Activated naive CD4-positive, alpha-beta T cell treated with Interleukin-2 at 50 U/mL for 16 hours (primary cell): ENCODE measurements at places on chromosomes 7 and 10.
A peak's percentile ranks its signal among the peaks of the same experiment; 100 is the strongest.

DNA sequence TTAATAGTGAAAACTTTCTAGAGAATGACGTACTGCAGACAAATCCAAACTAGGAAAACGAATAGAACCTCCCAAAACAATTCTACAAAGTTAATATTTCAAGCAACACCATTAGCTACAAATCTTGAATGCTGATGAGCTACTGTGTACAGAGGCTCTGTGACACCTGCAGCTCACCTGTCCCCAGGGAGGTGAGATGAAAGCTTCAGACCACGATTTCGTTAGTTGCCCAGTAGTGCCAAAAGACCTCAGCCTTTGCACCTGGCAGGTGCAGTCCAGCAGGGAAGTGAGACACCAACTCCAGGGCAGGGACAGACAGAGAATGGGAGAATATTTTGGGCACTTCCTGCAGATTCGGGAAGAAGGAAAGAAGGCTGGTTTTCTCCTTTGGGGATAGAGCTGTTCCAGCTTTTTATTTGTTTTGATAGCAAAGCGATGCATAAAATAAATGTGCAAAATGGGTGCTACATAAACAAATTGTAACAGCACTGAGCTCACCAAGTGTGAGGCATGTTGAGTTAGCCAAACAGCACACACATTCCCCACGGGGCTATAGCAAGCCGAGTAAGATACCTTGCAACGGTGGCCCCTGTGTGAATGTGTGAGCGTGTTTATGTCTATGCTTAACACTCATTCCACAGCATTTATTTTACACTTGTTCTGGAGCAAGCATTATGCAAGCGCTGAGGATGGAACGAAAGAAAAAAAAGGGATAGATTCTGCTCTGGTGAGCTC lies 1024.8 kb upstream of the AUTS2 start:
- DNase-seq: no peak

DNA sequence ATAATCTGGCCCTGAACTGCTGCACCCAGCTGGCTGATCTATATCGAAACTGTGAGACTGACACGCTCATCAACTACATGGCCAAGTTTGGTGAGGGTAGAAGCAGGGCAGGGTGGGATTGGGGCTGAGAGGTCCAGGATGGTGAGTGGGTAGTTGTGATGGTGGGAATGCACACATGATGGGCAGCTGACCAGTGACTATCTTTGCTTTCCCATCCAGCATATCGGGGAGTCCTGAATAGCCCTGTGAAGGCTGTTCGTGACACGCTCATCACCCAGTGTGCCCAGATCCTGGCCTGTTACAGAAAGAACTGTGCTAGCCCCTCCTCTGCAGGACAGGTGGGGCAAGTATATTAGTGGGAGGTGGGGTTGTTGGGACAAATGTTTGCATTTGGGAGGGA lies 12.5 kb upstream of the CHCHD1 start:
- no peak for DNase-seq

DNA sequence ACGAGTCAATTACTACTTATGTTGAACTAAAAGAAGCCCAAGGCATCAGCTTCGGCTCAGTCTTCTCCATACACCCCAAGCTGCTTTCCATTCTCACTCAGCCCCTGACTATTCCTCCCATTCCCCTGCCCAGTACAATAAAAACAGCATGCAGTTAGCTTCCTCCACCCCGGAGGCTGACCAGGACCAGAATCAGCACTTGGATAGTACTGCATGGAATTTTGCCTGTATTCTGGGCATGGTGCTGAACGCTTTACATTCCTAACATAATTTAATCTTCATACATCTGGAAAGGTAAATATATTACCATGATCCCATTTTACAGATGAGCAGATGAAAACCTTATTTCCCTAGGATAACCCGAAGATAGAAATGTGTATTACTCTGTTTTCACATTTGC lies 7.5 kb upstream of the PODXL start:
- no peak for DNase-seq

GRCh38 chr7:64890761-64891362 lies 12.2 kb upstream of the ZNF273 start:
- DNase-seq: no peak

DNA sequence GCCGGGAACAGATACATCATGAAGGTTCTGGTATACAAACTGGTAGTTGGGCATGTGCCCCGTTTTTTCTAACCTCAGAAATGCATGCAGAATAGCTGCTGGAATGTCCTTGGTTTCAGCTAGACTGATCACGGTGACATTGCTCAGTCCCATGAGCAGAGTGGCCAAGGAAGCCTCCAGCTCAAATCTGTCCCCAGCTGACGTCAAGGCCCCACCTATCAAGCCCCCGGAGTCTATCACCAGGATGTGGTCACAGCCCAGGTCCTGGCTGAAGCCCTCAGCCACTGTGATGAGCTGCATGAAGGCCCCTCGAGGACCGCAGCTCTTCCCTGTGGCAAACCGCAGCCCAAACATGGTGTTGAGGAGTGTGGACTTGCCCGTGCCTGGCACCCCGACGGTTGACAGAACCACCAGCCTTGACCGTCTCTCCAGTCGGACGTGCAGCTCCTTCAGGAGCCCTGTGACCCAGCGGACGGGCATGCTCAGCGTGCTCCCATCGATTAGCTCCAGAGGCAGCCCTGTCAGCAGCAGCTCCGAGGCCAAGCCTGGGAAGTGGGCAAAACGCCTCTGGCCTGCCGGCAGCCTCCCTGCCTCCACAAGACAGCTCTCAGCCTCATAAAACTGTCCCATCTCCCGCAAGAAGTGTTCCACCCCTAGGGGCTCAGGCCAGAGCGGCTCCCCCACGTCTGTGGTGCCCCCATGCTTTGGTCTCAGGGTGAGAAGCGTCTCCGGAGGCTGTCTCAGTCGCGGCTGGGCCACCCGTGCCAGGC lies 7.8 kb upstream of the MRPS24 start:
- DNase-seq: no peak

GRCh38 chr10:51876503-51876902 lies 177.1 kb upstream of the CSTF2T start:
- DNase-seq: no peak

DNA sequence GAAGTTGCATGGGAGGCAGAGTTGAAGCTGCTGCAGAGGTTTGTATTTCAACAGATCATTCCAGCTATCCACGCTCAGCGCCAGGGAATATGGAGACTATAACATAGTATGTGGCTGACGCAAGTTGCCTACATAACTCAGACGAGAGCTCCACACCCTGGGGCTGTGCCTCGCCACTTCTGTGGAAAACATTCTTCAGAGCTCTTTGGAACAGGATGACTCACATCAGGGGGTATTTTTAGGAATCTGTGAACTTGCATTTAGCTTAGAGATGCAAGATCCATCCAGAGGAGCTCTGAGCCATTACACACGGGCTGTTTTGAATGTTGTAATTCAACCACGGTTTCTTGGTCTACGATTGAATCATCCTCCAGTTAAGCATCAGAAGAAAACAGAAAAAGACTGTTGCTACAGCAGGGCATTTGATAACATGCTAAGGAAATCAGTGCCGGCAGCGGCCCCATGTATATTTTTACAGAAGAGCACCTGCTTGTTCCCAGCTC lies 481.5 kb upstream of the AKR1E2 start:
- DNase-seq: peak; percentile 49

DNA sequence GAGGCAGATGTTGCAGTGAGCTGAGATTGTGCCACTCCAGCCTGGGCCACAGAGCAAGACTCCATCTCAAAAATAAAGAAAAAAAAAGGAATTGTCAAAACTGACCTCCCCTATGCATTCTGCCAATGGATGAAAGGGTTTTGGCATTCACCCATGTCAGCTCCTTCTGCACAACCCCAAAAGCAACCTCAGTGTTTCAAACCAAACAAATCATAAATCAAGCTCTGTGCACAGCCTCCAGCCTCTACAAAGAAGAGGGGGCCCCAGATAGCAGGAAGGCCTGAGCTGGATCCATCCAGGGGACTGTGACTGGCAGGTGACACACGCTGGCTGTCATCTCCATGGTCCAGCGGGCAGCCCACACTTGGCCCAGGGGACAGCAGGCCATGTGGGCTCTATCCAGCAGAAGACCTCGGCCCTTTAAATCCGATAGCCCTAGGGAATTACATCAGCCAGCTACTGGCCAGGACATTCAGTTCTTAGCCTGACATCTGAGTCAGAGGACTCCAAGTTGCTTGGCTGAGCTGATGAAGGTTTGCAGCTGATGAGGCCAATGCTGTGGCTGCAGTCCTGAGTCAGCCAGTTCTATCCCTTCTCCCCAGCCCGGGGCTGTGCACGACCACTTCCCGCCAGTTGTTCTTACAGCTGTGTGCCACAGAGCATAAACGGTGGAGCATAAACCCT lies 52.0 kb upstream of the FIGNL1 start:
- no peak for DNase-seq

DNA sequence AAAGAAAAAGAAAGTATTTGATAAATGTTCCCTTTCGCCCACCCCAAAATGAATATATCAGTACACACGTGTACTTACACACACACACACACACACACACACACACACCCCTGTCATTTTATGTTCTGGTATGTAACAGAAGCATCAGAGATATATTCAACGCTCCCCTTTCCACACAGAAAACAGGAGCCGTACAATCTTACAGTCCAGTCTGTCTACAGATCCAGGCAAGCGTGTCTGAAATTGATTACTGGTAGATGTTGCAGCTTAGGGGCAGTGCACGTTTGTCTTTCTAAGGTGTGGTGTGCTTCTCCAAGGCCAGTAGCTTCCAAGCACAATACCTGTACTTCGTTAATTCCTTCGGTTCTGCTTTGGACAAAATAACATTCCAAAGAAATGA lies 143.7 kb upstream of the RNF32 start:
- no peak for DNase-seq

- DNase-seq: no peak
Measured at GRCh38 chr7:25803117-25803887, 348.7 kb upstream of the NFE2L3 start.

DNA sequence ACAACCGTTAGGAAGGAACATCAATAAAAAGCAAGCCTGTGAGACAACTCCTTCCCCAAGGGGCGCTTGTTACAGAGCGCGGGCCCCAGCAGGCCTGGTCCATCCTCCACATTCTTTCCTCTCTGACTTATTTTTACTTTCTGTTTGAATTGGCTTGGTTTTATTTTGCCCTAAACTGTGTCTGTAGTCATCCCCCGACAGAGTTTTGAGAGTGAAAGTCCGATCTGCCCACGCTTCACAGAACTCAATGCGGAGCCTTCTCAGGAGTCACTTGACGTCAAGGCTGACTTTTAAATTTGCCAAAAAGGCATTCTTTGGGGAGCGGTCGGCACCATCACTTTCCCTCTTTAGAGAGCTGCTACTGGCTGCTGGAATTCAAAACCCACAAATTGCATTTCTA lies 150.1 kb upstream of the KLF6 start:
- peak; percentile 89 for DNase-seq

- DNase-seq: no peak
Measured at GRCh38 chr10:15420858-15421257, 49.8 kb upstream of the FAM171A1 start.

- DNase-seq: no peak
Measured at GRCh38 chr10:47269294-47269693, 30.7 kb upstream of the GDF10 start.

- no peak for DNase-seq
Measured at GRCh38 chr10:125076121-125076825, 84.1 kb downstream of the CTBP2 start.

GRCh38 chr7:34057956-34058355 lies 152.6 kb downstream of the BMPER start:
- DNase-seq: no peak

GRCh38 chr7:85185424-85186082 lies 1.3 kb downstream of the SEMA3D start:
- no peak for DNase-seq

DNA sequence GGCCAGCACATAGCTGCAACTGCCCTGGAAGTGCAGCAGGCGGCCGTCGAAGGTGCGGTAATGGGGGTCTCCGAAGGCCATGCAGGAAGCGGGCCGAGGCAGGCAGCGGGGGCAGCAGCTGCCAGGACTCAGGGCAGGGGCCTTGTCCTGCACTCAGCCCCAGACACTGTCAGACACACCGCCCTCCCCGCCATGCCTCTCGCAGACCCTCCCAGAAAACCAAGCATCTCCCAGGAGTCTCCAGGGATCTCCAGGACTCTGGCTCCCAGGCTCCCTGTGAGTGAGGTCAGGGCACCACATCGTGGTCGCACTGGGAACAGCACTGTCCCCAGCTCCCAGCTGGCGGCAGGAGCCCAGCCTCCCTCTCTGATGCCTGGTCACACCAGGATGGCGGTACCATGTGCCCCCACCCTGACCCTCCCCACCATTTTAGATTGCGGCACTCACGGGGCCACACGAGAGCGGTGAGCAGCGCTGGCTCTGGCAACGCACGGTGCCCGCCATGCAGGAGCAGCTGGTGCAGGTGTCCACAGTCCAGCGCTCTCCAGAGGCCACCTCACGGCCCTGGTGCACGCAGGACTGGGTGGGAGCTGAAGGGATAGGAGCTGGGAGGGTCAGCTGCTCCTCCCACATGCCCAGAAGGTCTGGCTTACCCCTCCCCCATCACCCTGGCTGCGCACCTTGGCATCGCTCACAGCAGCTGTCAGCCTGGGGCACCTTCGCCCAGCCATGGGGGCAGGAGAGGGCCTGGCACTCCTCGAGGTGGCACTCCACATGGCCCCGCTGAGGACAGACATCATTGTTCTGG lies 17.5 kb downstream of the ATP6V1F start:
- no peak for DNase-seq

DNA sequence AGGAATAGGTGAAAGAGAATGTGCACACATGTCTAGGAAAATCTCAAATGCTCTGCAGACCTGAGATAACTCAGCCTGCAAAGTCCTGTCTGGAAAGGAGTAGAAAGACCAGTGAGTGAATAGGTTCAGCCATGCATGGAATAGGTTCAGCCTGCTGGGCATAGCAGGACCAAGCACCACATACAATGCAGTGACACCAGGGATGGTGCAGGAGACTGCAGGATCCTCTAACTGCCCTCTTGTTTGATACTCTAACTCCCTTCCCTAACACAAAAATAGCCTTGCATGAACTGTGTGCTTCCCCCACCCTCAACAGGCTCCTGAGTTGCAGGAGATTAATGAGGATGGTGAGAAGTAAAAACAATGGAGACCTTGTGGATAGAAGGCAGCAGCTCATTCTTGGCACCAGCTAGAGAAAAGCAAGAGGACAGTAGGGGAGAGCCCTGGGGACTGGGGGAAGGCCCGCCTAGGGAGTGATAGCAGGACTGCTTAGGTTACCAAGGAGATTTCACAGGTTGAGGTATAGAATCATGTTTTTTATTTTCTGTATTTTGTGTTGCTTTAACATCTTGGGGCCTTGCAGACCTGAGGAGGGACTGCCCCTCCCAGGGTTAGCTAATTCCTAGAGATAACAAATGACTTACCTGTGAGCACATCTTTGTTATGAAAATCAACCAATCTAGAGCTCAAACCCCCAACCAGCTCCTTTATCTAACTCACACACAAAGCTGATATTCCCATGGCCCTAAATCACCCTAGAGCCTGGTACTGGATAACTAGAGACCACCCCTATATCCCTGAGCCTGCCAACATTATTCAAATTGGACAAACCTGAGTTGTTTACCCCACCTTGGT lies 187.8 kb downstream of the PLPP4 start:
- DNase-seq: no peak

- DNase-seq: no peak
Measured at GRCh38 chr7:4279216-4279615, 402.9 kb upstream of the FOXK1 start.

DNA sequence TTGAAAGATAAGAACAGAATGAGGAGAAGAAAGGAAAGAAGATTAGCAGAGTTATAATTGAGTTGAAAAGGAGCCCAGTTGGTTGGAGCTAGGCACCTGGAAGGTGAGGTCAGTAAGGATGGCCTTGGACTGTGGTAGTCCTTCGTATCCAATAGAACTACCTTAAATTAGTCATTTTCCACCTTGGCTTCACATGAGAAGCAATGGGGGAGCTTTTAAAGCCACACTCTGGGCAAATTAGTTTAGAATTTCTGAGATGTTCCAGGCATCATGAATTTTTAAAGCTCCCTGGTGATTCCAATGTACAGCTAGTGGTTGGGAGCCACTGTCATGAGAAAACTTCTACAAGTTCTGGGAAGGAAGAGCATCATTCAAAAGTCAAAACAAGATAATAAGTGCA lies 27.3 kb upstream of the CYP3A5 start:
- no peak for DNase-seq
